ENCODE measurements at places on chromosomes 7 and 10.
A peak's percentile ranks its signal among the peaks of the same experiment; 100 is the strongest.

DNA sequence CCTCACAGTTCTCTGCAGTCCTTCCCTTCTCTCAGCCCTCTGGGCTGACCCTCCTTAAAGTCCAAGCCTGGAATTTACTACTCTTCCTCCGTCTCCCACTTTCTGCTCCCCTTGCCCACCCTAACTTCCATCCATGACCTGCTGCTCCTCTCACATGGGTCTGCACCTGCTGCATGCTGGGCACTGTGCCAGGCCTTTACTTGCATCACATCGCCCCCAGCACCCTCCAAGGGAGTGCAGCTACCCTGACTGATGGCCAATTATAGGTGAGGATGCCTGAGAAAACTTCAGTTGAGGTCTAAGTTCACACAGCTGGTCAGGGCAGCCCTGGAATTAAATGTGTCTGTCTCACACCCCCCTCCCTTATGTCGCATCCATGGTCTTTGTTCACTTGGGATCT is 53.6 kb upstream of the ZPBP start:
- no peak for DNase-seq

- DNase-seq: no peak
Observed at GRCh38 chr7:52794621-52795020, 240.8 kb upstream of the POM121L12 start.

GRCh38 chr10:49068672-49069217 is 46.6 kb downstream of the VSTM4 start:
- no peak for DNase-seq

GRCh38 chr10:8369666-8370065 is 315.2 kb downstream of the GATA3 start:
- DNase-seq: no peak

- DNase-seq: no peak
Observed at GRCh38 chr7:117123311-117123926, 170.1 kb downstream of the ST7 start.

- no peak for DNase-seq
Observed at GRCh38 chr10:13699216-13699615, 112.5 kb downstream of the PRPF18 start.

DNA sequence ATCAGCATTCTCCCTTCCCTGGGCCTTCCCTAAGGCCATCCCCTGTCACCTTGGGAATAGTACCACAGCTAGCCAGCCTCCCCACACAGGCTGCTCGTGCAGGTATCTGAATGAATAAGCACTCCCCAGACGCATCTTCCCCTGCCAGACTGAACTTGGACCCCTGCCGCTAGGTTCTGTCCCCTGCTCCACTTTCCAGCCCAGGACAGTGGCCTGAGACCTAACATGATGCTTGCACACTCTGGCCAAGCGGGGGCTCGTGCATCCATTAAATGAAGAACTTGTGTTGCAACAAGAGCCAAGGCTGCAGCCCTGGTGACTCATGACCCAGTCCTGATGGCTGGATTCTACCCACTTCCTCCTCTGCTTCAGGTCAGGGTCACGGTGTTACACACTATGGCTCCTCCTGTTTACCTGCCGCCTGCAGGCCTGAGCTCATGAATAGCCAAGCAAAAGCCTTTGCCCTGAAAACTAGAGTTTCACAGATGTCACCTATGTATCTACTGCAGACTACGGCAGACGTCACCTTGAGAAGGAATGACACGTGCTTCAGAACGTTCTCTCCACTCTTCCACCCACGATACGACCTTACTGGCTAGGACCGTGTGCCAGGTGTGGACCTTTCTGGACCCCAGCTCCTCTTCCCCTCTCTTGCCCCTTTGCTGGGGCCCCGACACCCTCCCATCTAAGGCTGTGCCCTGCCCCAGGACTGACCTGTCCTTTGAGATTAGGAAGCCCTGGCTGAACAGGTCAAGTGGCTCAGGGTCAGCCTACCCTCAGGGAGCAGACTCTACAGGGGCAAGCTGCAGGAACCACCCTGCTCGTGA is 6.5 kb downstream of the ASB13 start:
- no peak for DNase-seq

DNA sequence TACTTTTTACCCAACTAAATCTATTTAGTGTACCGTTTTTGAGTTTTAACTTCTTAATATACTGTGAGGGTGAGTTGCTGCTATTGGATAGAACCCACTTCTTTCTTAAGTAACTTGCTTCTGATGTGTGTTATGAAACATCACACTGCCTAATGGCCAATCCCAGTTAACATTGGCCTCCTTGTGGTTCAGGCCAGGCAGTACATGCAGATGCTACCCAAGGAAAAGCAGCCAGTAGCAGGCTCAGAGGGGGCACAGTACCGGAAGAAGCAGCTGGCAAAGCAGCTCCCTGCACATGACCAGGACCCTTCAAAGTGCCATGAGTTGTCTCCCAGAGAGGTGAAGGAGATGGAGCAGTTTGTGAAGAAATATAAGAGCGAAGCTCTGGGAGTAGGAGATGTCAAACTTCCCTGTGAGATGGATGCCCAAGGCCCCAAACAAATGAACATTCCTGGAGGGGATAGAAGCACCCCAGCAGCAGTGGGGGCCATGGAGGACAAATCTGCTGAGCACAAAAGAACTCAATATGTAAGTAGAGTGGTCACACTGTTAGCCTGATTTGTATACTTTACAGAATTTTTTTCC is 39.7 kb downstream of the TES start:
- DNase-seq: no peak

DNA sequence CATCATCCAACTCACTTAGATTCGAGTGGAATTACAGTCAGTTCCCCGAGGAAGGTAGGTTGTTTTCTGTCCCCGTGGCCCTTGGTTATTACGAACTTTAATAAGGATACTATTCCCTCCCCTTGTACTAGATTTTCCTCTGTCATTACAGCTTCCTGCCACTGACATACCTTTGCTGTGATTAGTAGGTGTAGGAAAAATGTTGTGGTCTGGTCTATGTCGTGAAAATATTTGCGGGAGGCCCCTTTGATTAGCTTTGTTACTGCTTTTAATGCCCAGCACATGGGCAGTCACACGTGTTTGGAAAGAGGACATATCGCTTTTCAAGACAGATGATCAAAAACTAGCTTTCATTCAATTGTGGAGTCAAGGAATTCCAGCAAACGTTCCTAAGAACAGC is 92.2 kb downstream of the GATA3 start:
- no peak for DNase-seq

DNA sequence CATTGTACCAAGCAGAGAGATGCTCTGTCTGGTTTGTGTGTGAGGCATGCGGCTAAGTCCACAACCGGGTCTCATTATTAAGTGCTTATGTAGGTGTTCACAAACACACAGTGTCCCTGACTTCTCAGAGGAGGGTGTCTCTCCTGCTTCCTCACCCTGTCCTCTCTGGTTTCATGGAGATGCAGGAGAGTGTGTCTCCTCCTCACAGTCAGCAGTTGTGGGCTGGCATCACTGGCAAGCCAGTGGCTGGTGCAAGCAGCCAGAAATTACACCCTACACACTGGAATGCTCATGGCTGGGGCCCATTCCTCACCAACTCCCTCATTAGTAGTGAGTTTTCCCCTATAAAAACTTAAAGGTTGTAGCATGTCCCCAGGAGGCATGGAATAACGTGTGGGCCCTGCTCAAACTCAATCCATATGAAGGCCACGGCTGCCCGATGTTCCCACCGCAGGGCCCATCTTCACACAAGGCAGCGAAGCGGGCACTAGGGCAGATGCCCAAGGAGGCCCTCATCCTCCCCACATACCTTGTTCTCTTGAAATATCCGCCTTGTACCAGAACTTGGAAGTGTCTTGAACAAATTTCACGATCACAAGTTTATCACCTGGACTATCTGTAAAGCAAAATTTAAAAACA is 280.1 kb downstream of the TNS3 start:
- no peak for DNase-seq

DNA sequence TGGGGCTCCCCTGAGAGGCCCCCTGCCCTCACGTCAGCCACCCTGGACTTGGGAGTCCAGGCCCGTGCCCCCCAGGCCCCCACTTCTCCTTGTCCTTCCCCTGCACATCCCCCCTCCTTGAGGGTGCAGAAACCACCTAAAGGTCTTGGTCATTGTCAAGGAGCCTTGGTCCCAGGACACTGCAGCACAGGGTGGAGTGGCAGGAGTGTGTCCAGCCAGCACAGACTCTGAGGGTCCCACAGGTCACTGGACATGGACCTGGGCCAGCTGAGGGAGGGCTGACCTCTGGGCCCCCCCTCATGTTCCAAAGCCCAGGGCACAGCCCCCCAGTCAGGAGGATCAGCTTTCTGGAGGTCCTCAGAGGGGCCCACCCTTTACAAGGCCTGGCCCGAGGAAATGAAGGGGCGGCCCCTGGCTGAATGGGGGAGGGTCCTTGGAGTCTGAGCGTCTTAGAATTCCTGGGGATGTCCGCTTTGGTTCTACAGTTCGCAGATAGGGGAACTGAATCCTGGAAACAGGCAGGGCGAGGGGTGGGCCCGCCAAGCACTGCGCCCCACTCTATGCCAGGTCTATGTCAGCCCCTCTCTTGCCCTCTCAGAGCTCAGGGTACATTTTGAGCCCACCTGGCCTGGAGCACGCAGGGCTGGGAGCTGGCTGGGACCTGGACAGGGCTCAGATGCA is 54.0 kb downstream of the PWWP2B start:
- no peak for DNase-seq

DNA sequence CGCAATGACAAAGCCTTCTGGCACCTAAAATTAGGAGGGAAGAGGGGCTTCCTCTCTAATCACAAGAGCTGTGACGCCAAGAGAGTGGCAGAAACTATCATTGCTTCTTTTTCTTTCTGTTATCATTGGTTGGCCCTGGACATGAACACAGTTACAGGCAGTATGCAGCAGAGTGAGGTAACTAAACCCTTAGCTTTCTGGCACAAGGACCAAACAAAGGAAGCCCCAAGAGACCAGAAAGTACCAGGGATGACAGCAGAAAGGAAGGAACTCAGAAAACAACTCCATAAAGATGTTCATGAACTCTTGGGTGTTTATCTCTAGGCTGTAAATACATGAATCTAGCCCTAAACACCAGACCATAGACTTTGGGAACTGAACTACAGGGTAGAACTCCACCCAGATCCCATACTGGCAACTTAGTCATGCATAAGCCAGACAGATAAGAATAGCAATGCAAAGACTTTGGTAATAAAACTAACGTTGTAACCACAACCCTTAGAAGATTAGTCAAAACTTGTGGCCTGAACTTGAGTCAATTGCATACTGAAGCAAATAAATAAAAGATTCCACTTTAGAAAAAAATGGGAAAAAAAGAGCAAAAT is 195.7 kb upstream of the PTN start:
- DNase-seq: no peak

- DNase-seq: no peak
Observed at GRCh38 chr10:46518028-46518725, 38.3 kb downstream of the GPRIN2 start.

DNA sequence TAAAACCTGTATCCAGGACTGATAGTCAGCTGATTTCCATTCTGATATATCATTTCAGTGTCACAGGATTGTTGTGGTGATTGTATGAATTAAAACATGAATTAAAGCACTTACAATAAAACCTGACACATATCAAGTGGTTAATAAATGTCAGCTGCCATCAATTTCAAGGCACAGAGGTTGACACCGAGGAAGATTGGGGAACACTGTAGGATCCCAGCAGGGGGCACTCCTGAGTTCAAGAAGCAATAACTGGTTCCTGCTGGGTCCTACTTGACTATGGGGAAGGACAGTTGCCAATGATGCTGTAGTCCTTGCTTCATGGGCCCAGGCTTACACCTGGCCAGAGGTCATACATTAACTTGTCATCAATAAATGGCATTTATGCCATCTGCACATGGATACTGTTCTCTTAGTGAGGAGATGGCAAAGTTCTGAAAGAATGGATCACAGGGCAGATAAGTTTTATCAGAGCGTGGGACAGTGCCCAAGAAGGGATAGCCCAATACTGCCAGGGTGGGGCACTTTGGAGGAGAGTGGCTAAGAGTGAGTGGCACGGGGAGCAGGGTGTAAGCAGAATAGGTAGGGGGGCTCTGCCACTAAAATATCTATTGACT is 24.1 kb downstream of the FZD1 start:
- no peak for DNase-seq

DNA sequence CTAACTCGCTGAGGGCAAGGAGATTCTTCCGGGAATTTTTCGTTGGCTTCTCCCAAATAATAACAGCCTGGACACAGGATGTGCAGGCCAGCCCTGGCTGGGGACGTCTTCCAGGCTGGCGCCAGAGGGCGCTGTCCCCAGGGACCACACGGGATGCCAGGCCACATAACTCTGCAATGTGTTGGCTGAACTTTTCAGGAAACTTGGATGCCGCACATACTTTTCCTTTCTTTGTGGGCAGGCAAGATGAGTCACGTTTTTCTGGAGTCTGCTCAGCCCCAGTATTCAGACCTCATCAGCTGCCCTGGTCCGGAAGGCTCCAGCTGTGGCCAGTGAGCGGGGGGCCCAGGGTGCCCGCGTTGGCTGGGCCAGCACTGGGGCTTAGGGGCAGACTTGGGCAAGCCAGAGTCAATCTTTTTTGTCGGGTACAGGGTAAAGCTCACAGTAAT is 122.7 kb downstream of the PRKAG2 start:
- DNase-seq: peak; percentile 35

- DNase-seq: no peak
Observed at GRCh38 chr7:158000160-158000559, 587.5 kb downstream of the PTPRN2 start.

DNA sequence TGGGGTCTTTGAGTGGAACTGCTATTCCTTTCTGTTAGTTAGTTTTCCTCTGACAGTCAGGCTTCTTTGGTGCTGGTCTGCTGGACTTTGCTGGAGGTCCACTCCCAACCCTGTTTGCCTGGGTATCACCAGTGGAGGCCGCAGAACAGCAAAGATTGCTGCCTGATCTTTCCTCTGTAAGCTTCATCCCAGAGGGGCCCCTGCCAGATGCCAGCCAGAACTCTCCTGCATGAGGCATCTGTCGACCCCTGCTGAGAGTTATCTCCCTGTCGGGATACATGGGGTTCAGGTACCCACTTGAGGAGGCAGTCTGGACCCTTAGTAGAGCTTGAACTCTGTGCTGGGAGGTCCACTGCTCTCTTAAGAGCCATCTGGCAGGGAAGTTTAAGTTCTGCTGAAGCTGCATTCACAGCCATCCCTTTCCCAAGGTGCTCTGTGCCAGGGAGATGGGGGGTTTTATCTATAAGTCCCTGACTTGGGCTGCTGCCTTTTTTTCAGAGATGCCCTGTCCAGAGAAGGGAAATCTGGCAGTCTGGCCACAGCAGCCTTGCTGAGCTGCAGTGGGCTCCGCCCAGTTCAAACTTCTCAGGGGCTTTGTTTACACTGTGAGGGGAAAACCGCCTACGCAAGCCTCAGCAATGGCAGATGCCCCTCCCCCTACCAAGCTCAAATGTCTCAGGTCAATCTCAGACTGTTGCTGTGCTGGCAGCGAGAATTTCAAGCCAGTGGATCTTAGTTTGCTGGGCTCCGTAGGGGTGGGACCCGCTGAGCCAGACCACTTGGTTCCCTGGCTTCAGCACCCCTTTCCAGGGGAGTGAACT is 89.7 kb upstream of the CDK6 start:
- no peak for DNase-seq

- DNase-seq: no peak
Observed at GRCh38 chr7:129536323-129536722, 34.0 kb downstream of the SMKR1 start.

DNA sequence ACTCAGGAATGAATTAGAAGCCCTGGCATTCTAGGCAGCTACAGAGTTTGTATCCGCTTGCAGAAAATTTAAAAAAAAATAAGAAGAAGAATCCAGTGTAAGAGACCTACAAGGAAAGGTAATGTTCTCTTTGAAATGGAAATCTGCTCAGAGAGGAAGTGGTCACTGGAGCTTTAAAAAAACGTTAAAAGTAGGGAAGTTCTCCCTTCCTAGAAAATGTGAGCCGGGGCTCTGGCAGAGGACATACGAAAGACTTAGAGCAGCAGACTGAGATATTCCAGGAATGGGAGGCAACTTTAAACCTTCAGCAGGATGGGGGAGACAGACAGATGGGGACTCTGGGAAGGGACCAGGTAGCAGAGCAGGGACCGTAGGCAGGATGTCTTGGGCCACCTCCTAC is 149.4 kb upstream of the NPS start:
- DNase-seq: no peak
